Fibroblast of villous mesenchyme (primary cell): ENCODE measurements at places on chromosomes 11 and 22. TPM values are rescaled to one million over a fixed set of nuclear protein-coding genes. Genes with fewer than 3 reads are reported as not detected.

Gene GNG3
- not detected in 2 replicates for total RNA-seq

Gene CRYBB2
- not detected in 2 replicates for total RNA-seq

Gene USP47
- total RNA-seq = 93.4 and 116 TPM in 2 replicates

Gene APOA5
- total RNA-seq = not detected in 2 replicates

Gene SHISAL1
- 3.0 and 4.5 TPM in 2 replicates for total RNA-seq

Gene CATSPERZ
- 0.32 TPM in 1 of 2 replicates, not detected in the other for total RNA-seq

DNA sequence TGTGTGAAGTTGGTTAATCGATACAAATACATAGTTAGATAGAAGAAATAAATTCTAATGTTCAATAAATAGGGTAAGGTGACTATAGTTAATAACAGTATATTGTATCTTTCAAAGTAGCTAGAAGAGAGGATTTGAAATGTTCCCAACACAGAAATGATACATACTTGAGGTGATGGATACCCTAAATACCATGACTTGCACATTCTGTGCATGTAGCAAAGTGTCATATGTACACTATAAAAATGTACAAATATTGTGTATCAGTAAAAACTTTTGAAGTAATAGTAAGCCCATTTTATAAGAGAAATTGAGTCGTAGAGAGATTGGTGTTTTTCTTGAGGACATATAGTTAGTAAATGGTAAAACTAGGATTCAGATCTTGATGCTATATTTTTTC lies 56.4 kb upstream of the PGR start:
- no peak for DNase-seq

GRCh38 chr11:121048464-121049233 lies 24.7 kb downstream of the TBCEL start:
- no peak for DNase-seq

DNA sequence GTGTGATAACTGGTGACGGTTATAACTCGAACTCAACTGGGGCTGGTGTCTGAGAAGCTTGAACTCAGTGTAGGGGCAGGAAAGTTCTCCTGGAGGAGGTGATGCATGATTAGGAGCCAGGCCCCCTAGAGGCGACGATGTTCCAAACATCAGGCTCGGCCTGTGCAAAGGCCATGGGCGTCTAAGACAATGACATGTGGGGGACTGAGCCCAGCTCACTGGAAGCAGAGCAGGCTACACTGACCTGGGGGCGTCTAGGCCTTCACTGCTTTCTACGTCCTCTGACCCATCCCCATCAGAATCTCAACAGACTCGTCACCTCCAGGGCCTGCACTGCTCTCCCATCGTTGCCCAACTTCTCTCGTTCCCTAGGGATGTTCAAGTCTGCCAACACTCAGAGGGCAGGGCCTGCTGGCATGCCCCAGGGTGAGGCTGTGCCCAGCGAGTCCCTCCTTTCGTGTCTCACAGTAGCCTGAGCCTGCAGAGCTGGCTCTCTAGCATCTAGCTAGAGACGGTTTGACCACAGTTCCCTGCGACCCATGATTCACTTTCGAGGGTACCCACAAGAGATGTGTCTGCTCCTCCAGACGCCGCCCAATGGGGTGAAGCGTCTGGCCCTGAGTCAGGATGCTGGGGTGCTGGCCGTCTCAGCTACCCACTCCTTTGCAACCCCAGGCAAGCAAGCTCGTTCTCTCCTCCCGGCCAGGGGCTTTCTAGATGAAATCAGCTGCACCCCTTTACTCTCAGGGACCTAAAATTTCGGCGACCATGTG lies 1.1 kb upstream of the ATG16L2 start:
- DNase-seq = peak; percentile 63

- no peak for DNase-seq
These were observed 25.7 kb upstream of the TUB start for GRCh38 chr11:8055091-8055835.

GRCh38 chr11:94885133-94885532 lies 88.2 kb downstream of the CWC15 start:
- no peak for DNase-seq

DNA sequence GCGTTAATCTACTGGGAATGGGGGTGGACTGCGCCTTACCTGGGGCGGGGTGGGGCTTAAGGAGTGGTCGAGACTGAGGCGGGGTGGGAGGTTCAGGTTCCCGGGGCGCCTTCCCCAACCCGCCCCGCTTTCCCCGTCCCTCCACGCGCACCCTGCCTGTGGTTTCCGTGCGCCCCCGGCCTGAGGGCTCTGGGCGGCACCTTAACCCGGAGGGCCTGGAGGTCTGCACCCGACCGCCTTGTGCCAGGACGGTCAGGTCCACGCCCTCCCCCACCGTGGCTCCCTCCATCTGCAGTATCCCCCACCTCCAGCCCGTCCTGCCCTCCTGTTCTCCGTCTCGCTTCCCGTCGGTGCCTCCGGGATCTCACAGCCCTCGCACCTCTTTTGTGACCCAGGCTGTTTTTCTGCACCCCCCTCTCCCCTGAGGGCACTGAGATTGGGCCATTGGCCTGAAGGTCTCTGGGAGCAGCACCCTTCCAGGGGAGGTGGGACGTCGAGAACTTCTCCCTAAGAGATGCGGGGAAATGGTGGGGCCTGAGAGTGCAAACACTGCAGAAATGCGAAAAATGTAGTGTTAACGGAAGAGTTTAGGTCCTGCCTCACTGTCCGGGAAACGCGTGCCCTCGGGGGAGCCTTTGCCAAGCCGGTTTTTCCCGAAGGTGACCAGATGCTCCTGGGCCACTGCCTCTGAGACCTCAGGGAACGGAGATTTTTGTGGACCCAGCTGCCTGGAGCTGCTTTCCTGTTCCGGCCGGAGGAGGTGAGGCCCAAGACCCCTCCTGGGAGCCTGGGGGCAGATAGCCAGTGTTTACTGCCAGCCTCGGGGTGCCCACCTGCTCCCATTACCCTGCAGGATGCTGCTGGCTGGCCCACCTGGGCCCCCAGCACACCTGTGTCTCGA lies 1.2 kb upstream of the ASCL2 start:
- no peak for DNase-seq

DNA sequence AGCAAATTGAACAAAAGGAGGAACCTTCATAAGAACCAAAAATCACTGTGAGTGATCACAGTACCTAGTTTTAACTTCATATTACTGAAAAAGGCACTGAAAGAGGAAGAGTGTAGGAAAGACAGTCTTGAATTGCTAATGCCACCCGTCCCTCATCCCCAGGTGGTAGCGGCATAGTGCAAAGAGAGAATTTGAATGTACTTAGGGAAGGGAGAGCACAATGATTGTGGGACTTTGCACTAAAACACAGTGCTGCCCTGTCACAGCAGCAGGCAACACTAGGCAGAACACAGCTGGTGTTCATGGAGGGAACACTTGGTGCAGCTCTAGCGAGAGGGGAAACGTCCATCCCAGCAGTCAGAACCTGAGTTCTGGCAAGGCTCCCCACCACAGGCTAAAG lies 716.3 kb upstream of the ANO5 start:
- no peak for DNase-seq

DNA sequence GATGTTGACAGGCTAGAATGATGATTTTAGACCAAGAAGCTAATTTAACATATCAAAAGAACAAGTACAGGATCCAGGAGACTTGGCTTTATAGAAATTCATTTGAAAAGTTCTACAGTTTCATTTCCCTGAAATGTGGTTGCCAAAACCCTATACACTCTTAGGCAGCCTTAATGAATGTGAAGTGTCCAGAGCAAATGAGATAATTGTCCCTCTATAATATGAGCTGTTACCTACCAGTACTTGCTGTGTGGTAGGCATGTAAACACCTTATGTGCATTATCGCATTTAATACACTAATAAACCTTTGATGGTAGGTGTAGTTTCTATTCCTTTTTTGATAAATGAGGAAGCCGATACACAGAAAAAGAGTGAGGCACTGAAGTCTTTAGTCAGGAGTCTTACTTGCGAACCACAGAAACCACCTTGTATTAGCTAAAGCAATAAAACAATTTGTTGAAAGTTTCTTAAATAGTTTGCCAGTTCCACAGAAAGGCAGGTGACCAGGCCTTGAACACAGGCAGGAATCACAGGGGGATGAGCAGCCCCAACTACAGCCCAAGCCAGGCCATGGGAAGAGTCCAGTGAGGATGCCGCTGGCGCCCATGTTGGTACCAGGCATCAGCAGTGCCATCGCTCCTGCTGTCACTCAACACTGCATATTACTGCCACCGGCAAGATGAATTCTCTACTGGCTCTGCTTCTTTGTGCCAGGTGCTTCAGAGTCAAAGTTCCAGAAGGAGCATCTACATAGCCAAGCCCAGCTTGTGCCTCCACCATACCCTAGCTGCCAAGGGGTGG lies 81.7 kb downstream of the SWAP70 start:
- no peak for DNase-seq

DNA sequence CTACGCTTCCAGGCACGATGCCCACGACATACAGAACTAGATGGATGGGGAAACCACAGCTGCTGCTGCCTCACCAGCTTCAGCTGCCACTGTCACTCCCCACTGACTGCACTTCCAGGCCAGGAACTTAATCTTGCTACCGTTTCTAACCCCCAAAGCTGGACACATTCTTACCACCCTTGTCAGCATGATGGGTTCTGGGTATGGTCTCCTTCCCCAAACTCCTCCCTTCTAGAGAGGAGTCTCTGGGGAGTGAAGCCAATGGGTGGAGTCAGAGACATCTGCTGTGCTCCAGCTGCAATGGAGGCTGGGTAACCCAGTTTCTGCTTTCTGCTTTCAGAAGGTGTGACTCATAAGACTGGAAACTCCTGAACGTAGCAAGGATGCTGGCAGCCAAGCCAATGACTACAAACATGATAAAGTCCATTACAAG lies 87.0 kb upstream of the THY1 start:
- peak; percentile 48 for DNase-seq
